Suprapubic skin (tissue), 4 donors: ENCODE measurements at places on chromosomes 13 and 19.

GRCh38 chr13:52070929-52071523 lies 46.5 kb downstream of the UTP14C start:
- no peak overlapping the region for H3K27ac ChIP-seq
- H3K36me3 ChIP-seq, result no peaks in the 10 kb centered on the region
- H3K27me3 ChIP-seq, result no peaks in the 10 kb centered on the region
- H3K4me3 ChIP-seq, result no peak overlapping the region
- H3K4me1 ChIP-seq, result no peaks in the 10 kb centered on the region

DNA sequence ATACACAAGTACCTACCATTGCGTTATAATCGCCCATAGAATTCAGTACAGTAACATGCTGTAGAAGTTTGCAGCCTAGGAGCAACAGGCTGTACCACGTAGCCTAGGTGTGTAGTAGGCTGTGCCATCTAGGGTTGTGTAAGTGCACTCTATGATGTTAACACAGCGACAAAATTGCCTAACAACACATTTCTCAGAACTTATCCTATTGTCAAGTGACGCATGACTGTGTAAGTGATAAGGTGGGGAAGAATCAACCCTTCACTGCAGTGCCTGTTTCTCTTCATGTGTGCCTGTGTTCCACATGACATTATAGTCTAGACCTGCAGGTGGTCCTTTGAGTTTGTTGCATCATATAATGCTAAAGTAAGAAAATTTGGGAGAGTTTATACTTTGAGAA lies 94.0 kb downstream of the PCDH9 start:
- H3K36me3 ChIP-seq, result no peaks in the 10 kb centered on the region
- no peaks in the 10 kb centered on the region for H3K4me1 ChIP-seq
- no peak overlapping the region for H3K4me3 ChIP-seq
- no peak for DNase-seq
- no peak overlapping the region for H3K27ac ChIP-seq

DNA sequence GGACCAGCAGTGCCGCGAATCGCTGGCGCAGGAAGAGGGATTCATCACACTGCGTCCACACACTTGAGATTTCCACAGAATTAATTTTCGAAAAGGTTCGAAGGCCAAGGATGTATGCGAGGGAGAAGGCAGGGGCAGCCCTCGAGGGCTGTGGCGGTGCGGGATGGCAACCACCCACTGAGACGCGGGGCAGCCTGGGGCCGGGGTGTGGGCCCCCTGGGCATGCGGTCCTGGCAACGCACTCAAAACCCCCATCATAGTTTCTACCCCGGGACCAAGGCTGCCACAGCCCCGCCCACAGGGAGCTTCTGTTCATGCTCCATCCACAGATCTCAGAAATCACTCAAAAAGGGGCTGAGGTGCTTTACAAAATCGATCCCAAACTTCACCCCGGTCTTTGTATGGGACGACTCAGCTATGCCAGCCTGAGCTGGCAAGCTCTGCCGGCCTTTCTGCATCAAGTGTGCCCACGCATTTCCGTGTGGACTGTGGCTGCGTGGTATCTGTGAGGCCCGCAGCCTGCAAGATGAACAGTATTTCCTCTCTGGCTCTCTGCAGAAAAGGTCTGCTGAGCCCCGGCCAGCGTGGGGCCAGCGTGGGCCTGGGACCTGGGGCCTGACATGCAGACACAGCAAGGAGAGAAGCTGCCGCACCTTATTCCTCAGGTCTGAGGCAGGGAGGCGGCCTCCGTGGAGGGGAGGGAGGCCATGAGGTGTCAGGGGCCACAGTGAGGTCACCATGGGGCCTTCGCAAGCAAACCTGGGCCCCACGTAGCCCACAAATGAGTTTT lies 19.2 kb downstream of the ZNF787 start:
- no peak for DNase-seq
- peaks cover 51% of the 10 kb centered on the region for H3K36me3 ChIP-seq
- H3K27me3 ChIP-seq, result no peaks in the 10 kb centered on the region
- no peak overlapping the region for H3K27ac ChIP-seq

GRCh38 chr19:39595950-39596349 lies 6.4 kb upstream of the LGALS13 start:
- no peak overlapping the region for H3K27ac ChIP-seq
- H3K36me3 ChIP-seq, result no peaks in the 10 kb centered on the region
- H3K4me1 ChIP-seq, result no peaks in the 10 kb centered on the region
- H3K27me3 ChIP-seq, result peaks cover 20% of the 10 kb centered on the region

DNA sequence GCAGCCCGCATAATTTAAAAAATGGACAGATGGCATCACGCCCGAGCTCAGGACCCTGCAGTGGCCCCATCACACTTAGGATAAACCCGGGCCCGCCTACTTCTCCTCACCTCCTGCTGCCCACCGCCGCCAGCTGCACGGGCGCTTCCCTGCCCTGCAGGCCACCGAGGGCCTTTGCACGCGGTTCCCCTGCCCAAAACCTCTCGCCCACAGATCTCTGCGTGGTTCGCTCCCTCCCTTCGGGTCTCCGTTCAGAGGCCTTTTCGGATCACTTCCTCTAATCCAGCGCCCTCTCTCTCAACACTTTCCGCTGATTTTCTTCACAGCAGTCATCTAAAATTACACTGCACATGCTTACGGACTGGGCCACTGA lies 1.8 kb downstream of the SHISA7 start:
- peaks cover 94% of the 10 kb centered on the region for H3K27me3 ChIP-seq
- H3K36me3 ChIP-seq, result no peaks in the 10 kb centered on the region
- DNase-seq, result no peak
- H3K4me3 ChIP-seq, result no peak overlapping the region
- no peak overlapping the region for H3K27ac ChIP-seq

GRCh38 chr13:33229446-33230177 lies 55.9 kb downstream of the STARD13 start:
- no peak for DNase-seq
- no peaks in the 10 kb centered on the region for H3K36me3 ChIP-seq
- H3K4me3 ChIP-seq, result no peak overlapping the region
- peaks cover 49% of the 10 kb centered on the region for H3K4me1 ChIP-seq
